Anterior cingulate cortex (tissue), 58 donors: ENCODE measurements at places on chromosomes 5 and 9.
A peak's percentile ranks its signal among the peaks of the same experiment; 100 is the strongest.

GRCh38 chr5:61949679-61950435, 356.1 kb upstream of the KIF2A start:
- DNase-seq: peak; percentile 13

DNA sequence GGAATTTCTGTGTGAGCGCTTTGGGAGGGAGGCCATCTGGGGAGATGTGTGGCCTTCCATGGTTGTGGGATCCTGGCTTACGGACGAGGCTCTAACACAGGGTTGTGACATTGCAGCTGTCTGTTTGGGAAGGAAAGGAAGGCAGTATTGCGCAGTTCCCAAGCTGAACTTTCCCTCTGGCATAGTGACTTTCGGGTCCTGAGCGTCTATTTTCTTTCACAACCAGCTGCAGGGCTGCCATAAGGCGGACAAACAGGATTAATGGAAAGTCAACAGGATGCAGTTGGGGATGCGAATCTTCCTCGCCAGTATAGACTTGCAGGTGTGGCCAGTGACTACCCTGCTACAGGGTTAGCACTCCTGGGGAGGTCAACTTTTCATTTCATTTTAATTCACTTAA, 25.9 kb downstream of the CCT5 start:
- no peak for DNase-seq

GRCh38 chr5:17255471-17256021, 38.1 kb downstream of the BASP1 start:
- no peak for DNase-seq

GRCh38 chr5:64654561-64654938, 35.8 kb upstream of the SHISAL2B start:
- DNase-seq: no peak

GRCh38 chr9:105147110-105147871, 97.2 kb upstream of the SLC44A1 start:
- no peak for DNase-seq

DNA sequence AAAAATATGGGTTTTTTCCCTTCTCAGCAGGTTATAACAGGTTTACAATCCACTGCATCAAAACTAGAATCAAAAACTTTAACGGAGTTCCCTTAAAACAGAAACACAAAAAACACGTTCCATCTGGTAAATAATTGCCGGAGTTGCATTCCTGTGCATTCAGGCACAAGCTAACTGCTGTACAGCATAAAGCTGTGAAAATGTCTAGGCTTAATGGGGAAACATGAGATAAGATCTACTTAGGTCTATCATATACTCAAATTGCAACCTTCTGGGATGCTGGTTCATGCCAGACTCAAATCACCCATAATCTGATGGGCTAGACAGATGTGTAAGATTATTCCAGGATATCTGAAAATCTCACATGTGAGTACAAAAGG, 265.3 kb downstream of the DOCK8 start:
- DNase-seq: no peak
